ENCODE measurements at places on chromosomes 5 and 9.

DNA sequence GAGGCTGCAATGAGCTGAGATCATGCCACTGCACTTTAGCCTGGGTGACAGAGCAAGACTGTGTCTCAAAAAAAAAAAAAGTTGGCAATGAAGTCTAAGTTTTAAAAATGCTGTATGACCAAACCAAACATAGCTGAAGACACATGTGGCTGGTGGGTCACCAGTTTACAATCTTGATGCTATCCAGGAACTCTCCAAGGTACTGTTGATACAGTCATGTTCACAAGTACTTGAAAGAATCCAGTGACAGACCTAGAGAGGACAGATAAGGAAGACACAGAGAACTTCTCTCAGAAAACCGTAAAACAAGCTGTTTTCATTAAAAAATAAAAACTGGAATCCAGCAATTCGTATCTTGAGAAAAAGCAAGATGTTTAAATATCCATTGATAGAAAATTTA, 95.7 kb downstream of the ACTBL2 start:
- no peak for DNase-seq

DNA sequence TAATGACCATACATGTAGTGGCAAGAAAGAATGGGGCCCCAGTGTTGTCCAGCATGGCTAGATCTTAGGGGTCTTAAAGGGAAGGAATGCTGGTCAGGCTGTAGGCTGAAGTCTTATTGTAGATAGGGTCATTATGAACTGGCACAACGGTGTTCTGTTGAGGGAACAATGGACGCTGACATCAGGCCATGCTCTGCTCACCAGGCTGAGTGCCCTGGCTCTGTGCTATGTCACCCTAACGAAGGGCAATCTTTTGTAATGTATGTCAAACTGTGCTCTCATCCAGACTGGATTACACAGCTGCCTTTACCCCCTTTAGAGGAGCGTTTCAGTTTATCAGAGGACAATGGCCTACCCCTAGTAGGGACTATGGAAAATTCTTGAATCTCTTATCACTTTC, 14.6 kb upstream of the ZNF608 start:
- no peak for DNase-seq

GRCh38 chr5:73892806-73893205, 266.8 kb downstream of the ARHGEF28 start:
- DNase-seq: no peak

DNA sequence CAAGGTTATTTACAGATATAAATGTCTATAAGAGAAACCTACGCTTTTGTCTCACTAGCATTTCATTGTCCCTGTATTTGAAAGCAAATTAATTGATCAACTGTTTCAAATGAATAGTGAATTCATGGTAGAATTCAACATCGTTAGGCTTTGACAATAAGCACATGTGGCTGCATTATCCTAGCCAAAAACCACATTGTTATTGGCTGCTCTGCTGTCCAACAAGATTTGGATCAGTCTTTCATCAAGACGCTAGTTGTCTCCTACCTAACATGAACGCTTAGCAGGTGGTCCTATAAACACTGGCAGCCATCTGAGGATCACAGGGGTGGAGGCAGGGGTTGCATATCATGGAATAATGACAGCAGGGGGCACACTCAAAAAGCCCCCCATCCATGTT, 455.0 kb downstream of the CTNND2 start:
- DNase-seq: no peak

GRCh38 chr5:165055476-165055875, 1550.1 kb downstream of the MAT2B start:
- DNase-seq: no peak

GRCh38 chr5:142680605-142681259, 5.2 kb downstream of the FGF1 start:
- DNase-seq: no peak
